ENCODE measurements at places on chromosomes 2 and 18. TPM values are rescaled to one million over a fixed set of nuclear protein-coding genes. Genes with fewer than 3 reads are reported as not detected.

Gene SERPINB2
- total RNA-seq, result not detected

Gene XIRP2
- total RNA-seq, result 1.2 TPM

Gene MEIS1
- 46.7 TPM for total RNA-seq

Gene SLC5A7
- total RNA-seq, result not detected

DNA sequence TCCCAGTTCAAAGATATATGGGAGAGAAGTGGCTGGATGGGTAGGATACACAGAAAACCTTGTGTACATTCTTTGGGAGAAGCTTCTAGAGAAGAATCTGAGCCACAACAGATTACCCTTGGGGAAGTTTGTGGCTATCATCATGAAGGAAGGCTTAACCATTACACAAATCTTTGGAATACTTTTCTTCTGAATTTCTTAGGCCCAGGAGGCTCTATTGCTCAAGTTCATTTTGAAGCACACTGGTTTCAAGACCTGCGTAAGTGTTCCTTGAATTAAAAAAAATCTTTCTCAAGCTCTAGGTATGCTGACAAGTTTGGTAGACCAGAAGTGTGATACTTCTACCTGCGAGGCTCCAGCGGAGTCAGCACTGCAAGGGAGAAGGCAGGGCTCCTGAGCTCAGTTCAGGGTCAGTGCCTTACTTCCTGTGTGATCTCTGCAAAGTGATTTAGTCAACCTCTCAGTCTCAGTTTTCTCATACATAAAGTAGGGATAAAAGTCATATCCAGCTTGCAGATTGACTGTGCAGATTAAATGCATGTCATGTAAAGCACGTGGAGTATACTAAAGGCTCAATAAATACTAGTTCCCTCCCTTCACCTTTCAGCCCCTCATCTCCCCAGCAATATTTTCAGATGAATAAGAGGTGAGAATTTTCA, 438.6 kb downstream of the DLGAP1 start:
- no peak for DNase-seq
- no peak overlapping the region for H3K4me3 ChIP-seq
- H3K4me1 ChIP-seq, result no peaks in the 10 kb centered on the region
- H3K27me3 ChIP-seq, result no peaks in the 10 kb centered on the region
- no peak overlapping the region for H3K27ac ChIP-seq

- no peaks in the 10 kb centered on the region for H3K4me1 ChIP-seq
- no peak overlapping the region for H3K27ac ChIP-seq
- H3K4me3 ChIP-seq, result peak overlapping the region; percentile 10
These were observed 166.1 kb upstream of the ZNF521 start for GRCh38 chr18:25517881-25518715.

- H3K4me1 ChIP-seq, result no peaks in the 10 kb centered on the region
- H3K27me3 ChIP-seq, result no peaks in the 10 kb centered on the region
- H3K27ac ChIP-seq, result no peak overlapping the region
- H3K36me3 ChIP-seq, result no peaks in the 10 kb centered on the region
- no peak for DNase-seq
These were observed 225.9 kb downstream of the NEDD4L start for GRCh38 chr18:58269931-58270330.

- no peaks in the 10 kb centered on the region for H3K4me1 ChIP-seq
- no peak overlapping the region for H3K4me3 ChIP-seq
- no peak overlapping the region for H3K27ac ChIP-seq
- no peak for DNase-seq
- H3K27me3 ChIP-seq, result no peaks in the 10 kb centered on the region
These were observed 76.5 kb upstream of the DLX2 start for GRCh38 chr2:172179045-172179701.

DNA sequence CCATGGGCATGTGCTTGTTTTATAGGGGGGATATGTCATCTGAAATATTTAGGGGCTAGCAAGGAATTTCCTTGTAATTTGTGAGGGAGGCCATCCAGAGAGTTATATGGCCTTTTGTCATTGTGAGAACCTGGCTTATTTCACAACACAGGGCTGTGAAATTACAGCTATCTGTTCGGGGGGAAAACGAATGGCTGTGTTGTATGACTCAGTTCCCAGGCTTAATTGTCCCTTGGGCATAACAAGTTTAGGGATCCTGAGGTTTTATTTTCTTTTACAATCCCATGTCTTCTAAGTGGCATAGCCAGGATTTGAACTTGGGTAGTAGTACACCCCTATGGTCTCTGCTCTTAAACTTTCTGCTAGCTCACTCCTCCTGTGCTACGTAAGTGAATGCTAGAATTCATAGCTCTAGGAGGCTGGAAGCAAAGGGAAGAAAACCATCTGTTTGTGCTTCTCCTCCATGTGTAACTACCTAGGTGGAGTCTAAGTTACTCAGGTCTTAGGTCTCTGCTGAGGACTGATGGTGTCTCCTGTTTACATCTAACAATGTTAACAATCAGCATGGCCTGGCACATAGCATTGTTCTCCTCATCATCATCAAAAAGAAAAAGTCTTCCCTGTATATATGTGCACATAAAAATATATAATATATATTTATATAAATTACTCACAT, 53.8 kb downstream of the SKA1 start:
- no peak overlapping the region for H3K27ac ChIP-seq
- no peaks in the 10 kb centered on the region for H3K4me1 ChIP-seq
- no peaks in the 10 kb centered on the region for H3K36me3 ChIP-seq
- no peak for DNase-seq
- H3K4me3 ChIP-seq, result no peak overlapping the region
- H3K27me3 ChIP-seq, result no peaks in the 10 kb centered on the region
